ENCODE measurements at places on chromosomes 6 and 20.
A peak's percentile ranks its signal among the peaks of the same experiment; 100 is the strongest.

- no peak for DNase-seq
Measured at GRCh38 chr6:149761438-149761837, 11.9 kb downstream of the PCMT1 start.

GRCh38 chr6:161308075-161308655, 34.3 kb upstream of the AGPAT4 start:
- DNase-seq, result no peak

GRCh38 chr20:51106011-51106410, 83.1 kb upstream of the KCNG1 start:
- DNase-seq, result no peak

- DNase-seq, result peak; percentile 72
Measured at GRCh38 chr6:7561153-7561964, 19.9 kb downstream of the DSP start.

GRCh38 chr20:50188879-50189680, 1.6 kb upstream of the CEBPB start:
- no peak for DNase-seq

GRCh38 chr6:125910527-125910926, 46.0 kb upstream of the HINT3 start:
- DNase-seq, result no peak

DNA sequence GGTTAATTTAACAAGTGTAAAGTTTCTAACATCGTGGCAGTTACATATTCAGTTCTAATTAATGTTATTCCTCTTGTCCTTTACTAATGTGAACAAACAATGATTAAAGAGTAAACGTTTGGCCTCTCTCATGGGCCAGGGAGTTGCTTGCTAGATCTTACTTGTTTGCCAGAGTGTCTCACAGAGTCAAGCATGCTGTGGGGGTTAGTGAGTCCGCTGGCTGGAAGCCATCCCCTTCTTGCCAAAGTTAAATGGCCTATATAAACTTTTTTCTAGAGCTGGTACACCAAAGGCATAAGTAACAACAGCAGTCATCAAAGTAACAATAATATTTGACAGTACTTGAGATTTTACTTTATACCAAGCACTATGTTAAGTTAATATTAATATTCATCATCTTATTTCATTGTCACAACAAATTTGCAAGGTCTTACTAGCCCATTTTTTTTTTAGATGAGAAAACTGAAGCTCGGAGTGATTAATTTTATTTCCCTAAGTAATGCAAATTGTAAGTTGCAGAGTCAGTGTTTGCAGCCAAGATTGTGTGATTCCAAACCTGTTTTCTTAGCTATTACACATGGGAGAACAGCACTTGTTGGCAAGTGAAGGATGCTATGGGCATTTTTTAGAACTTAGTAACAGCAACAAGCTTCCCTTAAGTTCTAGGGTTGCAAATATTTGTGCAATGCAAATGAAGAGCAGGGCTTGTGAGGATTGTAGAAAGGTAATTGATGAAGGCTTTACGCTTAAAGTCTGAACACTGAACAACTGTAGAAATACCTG, 224.5 kb downstream of the RFPL4B start:
- no peak for DNase-seq

DNA sequence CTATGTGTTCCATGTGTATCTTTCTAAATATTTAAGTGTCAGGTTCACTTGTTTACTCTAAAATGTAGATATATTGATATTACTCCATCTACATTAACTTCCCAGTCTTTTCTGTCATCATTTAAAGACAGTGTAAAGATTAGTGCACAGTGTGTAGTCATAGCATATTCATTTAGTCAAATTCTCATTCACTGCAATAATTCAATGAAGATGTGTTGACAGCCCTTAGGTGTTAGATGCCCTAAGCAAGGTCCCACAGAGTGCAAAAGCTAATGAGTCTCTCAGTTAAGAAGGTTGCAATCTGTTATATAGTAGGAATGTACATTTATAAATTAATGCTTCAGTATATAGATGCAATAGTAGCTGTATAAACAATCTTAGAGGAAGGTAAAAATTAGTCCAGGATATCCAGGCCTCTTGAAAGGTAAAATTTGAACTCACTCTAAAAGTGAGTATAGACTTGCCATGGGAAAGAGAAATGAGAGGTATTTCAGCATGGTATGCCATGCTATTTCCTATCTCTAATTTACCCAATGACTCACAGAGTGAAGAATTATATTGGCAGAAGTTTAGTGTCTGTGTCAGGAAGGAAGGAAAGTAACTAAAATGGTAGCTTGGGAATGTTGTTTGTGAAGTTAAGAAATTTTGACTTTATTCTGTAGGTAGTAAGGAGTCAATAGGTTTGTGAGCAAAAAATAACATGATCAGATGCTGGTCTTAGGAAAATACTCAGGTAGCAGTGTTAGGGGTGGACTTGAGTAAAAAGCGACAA, 969.9 kb upstream of the CITED2 start:
- no peak for DNase-seq

DNA sequence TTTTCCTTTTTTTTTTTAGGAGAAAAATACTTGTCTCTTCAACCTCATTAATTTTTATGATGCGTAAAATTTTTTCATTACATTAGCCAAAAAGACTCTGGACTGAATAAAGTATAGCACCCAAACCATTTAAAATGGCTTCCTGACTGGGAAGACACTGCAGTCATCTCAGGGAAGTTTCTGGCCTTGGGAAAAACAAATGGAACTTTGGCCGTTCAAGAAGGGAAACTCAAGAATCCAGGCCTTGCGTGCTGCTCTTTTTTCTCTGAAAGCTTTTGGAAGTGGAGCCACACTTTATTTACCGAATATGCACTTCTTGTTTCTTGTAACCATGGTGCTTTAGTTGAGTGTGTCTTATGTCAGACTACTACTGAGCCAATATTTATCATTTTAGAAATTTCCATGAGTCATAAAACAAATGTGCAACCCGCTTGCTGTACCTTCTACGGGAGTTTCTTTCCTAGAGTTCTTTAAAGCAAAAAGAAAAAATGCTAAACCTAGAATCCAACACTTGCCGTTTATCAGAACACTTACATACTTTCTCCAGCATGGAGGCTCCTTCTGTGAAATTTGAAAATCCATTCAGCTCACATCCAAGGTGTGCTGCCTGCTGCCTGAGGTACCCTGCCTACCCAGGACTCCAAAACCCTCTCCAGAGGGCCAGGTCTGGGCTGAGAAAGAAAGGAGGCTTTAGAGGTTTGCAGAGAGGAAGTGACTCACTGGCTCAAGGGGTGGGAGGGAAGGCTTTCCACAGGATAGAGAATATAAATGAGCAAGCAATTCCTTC, 11.5 kb upstream of the DSTN start:
- DNase-seq, result no peak

- peak; percentile 55 for DNase-seq
Measured at GRCh38 chr20:53870426-53871315, 199.7 kb downstream of the BCAS1 start.

- DNase-seq, result no peak
Measured at GRCh38 chr6:71446057-71446456, 157.4 kb downstream of the OGFRL1 start.

DNA sequence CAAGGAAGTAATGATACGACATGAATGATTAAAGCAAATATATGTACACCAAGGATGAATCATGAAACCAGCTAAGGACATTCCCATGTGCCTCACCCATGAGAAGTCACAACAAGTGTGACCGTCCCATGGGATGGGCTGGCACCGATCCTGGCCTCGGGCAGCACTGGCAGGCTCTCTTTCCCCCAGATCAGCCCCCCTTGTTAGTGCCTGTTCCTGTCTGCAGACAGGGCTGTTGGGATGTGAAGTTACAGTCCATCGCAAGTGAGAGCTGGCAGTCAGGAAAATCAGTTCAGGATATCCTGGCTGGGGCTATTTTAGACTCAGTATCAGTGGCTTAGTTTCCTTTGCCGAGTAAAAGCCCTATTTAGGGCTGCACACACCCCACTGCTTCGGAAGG, 129.2 kb upstream of the SNX9 start:
- DNase-seq, result no peak

GRCh38 chr20:45413479-45413878, 2.5 kb upstream of the PIGT start:
- no peak for DNase-seq

- no peak for DNase-seq
Measured at GRCh38 chr6:122422614-122423267, 23.3 kb downstream of the HSF2 start.

GRCh38 chr6:115773741-115774140, 286.9 kb downstream of the FRK start:
- DNase-seq, result no peak

Measured in NCI-H2171 treated with DMSO at 0.1 percent for 48 hours (cell line).